Upper lobe of right lung (tissue), 1 donor: ENCODE measurements at places on chromosomes 5 and 9.
A peak's percentile ranks its signal among the peaks of the same experiment; 100 is the strongest.

GRCh38 chr5:157740229-157740610 lies 3.3 kb upstream of the LSM11 start:
- no peak for DNase-seq

DNA sequence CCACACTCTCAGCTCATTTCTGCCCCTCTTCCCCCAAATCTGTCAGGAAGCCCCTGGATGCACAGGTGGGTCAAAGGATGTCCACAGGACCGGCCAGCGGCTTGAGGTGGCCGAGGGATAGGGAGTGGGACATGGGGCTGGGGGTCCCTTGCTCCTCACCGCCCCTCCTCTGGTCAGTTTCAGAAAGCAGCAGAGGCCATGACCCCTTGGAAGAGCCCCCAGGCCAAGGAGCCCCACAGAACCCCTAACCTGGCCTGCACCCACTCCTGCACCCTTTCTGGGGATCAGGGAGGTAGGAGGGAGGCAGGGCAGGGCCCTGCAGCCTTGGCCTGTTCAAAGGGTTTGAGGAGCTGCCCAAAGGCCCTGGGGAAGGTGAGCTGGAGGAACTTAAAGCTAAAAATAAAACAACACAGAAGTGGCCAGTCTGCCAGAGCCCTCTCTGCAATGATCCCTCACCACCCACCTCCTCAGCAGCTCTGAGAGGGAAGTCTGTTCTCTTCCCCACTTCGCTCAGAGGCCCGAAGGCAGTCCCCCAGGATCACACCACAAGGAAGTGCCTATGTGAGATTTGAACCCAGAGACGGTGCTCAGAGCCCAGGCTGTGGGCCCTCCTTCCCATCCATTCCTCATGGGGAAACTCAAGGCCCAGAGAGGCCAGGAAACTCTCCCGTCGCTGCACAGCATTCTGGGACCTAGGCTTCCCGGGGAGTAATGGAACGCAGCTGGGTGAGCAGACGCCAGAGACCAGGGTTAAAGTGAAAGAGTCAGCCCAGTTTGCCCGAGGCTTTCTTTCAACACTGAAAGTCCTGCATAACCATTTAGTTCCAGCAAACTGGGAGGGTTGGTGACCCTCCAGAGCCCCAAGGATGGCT lies 910 bp downstream of the ENG start:
- DNase-seq = no peak

DNA sequence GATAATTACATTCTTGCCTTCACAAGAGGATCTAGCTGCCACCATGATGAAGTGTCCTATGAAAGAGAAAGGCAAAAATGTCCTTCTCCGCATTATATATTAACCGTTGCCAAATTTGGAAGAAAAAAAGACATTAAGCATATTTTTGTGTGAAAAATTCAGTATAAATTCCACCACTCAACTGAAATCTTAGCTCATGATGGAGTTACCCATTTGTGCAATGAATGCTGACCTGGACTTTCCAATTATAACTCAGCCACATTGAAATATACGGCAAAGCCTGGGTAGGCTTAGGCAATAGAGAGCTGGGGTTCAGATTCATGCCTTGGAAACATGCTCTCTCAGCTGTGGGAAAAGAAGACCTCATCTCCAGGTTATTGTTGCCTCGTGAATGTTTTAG lies 71.3 kb upstream of the VCAN start:
- DNase-seq = no peak

GRCh38 chr5:136080483-136081216 lies 51.9 kb downstream of the TGFBI start:
- peak; percentile 94 for DNase-seq

DNA sequence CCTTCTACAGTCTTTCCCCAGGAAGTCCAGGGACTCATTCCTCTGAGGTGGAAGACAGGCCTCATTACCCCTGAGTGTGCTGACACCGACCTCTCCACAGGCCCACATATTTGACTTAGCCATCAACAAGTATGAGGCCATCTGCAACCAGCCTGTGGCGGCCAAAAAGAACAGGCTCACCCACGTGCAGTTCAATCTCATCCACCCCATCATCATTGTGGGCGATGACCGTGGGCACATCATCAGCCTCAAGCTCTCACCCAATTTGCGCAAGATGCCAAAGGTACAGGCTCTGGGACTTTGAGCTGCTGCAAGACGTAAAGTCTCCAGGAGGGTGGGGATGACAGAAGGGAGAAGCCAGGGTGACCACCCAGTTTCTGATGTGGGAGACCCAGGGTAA lies 5.6 kb downstream of the ENHO start:
- no peak for DNase-seq
